Upper lobe of left lung (tissue), 6 donors: ENCODE measurements at places on chromosomes 16 and 17. TPM values are rescaled to one million over a fixed set of nuclear protein-coding genes. Genes with fewer than 3 reads are reported as not detected.

Gene ABCA9
- 18.1 TPM for total RNA-seq

DNA sequence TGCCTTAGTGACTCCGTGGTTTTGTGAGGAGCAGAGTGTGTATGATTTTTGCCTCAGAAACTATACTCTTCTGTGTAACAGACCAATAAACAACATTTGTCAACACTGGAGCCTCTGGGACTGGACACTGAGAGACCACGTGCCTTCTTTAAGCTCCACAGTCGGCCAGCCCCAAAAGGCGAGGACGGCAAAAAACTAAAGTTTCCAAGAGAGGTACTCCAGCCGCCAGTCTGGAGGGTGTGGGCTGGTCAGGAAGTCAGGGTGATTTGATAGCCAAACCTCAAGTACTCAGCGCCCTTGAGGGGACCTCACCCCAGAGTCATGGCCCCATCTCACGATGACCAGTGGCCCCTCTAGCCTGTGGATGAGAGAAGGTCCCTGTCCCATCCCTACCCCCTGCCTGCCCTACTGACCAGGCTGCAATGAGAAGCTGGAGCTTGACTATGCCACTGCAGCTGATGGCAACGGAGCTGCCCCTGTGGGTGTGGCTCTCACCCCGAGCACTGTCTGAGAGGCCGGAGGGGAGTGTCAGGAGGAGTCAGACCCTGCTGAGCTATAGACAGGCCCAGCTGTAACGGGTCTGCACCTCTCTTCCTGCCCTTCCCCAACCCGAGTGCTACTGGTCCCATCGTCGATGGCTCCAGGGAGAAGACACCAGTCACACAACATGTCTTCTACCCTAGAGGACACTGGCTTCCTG is 19.8 kb downstream of the MNT start:
- no peak overlapping the region for H3K4me3 ChIP-seq
- no peaks in the 10 kb centered on the region for H3K4me1 ChIP-seq
- H3K27me3 ChIP-seq, result no peaks in the 10 kb centered on the region
- DNase-seq, result no peak

DNA sequence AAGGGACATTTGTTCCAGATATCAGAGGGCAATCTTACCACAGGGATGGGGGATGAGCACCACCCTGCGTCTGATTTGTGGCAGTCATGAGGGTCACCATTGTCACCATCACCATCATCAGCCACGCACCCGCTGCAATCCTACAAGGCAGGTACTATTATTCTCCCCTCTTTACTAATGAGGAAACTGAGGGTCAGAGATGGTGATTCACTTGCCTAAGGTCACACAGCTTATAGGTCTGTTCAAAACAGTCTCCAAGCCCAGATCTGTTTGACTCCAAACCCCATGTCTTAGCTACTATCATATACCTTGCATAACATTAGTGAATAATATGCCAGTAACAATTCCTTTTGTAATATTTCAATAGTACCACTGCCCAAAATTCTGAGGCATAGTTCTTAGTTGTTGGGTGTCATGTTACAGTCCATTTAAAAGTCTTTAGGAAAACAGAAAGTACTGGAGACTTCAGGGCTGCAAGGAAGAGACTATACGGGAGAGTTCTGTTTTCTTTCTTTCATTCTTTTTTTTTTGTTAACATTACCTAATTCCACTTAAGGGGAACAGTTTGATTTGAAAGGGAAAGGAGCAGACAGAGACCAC is 166.4 kb downstream of the C16orf95 start:
- no peaks in the 10 kb centered on the region for H3K4me1 ChIP-seq
- no peaks in the 10 kb centered on the region for H3K27me3 ChIP-seq
- no peak for DNase-seq
- H3K27ac ChIP-seq, result no peak overlapping the region
- H3K4me3 ChIP-seq, result no peak overlapping the region

- H3K27ac ChIP-seq, result peak overlapping the region; percentile 3
- no peaks in the 10 kb centered on the region for H3K27me3 ChIP-seq
- no peaks in the 10 kb centered on the region for H3K36me3 ChIP-seq
- DNase-seq, result no peak
- peaks cover 7% of the 10 kb centered on the region for H3K4me1 ChIP-seq
- H3K4me3 ChIP-seq, result no peak overlapping the region
Observed at GRCh38 chr16:19184823-19185509, 16.9 kb downstream of the SYT17 start.

DNA sequence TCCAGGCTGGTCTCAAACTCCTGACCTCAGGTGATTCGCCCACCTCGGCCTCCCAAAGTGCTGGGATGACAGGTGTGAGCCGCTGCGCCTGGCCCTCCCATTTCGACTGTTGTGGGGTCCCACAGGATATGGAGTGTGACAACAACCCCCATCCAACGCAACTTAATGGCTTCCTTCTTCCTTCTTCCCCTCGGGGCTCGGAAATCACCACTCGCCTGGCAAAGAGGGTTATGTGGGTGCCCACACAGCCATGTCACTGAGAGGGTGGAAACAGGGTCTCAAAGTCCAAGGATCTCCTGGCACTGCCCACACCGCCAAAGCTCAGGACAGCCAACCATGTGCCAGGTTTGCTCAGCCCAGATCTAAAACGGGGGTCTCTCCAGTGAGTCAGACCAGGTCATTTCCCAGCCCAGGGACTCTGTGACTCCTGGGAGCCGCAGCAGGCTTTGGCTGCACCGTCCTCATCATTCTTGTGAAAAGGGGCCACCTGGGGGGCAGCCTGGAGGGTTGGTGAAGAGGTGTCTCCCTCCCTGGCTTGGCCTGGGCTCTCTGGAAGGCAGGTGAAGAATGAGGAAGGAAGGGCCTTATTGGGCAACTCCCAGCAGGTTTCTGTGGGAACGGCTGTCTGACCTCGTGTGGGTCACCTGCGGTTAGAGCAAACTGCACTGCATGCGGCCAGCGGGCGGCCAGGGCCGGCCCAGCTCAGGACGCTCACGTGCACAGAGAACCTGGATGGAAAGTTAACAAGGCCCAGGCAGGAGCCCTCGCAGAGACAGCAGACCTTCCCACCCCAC is 25.3 kb upstream of the LITAF start:
- H3K36me3 ChIP-seq, result no peaks in the 10 kb centered on the region
- H3K27me3 ChIP-seq, result no peaks in the 10 kb centered on the region
- DNase-seq, result peak; percentile 95
- H3K4me1 ChIP-seq, result peaks cover 25% of the 10 kb centered on the region
- peak overlapping the region; percentile 80 for H3K27ac ChIP-seq
- H3K4me3 ChIP-seq, result no peak overlapping the region

Gene PIMREG
- total RNA-seq, result not detected

DNA sequence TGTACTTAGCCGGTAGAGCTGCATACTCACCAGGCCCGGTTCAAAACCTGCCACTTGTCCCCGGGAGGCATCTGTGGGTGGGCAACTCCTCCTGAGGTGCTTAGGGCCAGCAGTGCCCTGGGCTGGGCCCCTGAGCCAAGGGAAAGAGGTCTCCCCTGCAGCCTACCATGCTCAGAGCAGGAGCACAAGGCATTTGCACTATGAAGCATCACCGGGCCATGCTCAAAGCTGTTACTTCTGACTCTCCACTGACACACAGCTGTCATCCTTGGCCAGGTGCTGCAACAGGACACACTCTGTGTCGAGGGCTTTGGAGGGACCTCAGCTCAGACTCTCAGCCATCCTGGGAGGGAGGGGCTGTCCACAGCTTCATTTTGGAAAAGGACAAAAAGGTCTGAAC is 37.2 kb downstream of the SLC38A8 start:
- H3K27me3 ChIP-seq, result no peaks in the 10 kb centered on the region
- no peak overlapping the region for H3K4me3 ChIP-seq
- H3K27ac ChIP-seq, result no peak overlapping the region
- no peaks in the 10 kb centered on the region for H3K4me1 ChIP-seq
- DNase-seq, result no peak
- H3K36me3 ChIP-seq, result no peaks in the 10 kb centered on the region

Gene TBC1D3G
- 1.7 TPM for total RNA-seq

DNA sequence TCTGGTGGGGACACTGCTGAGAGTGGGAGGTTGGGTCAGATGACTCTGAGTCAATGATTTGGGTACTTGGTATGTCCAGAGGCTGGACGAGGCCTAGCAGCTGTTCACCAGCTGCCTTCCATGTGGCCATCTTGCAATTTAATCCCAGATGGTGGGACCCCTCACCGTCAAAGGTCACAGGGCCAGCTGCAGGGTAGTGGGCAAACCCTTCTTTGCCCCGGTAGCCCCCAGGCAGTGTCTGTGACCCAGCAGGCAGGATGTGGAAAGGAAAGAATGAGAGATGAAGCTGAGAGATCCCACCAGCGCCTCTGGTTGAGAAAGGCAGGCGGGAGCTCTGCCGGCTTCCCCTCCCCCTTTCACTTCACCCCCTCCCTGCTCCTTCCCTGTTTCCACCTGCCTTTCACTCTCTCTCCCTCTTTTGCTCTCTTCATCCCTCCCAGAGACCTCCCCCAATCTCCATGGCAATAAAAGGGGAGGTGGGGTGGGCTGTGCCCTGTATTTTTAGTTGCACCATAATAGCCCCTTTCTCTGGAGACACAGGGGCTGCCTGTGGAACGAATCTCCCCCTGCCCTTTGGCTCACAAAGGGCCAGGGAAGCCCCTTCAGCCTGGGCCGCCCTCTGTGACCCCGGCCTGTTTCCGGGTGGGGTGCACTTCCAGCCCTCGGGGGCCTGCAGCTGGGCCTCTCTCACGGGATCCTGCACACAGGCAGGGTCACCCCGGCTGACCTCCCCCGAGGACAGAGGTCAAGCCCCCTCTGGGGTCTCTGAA is 20.2 kb downstream of the CDK5RAP3 start:
- no peaks in the 10 kb centered on the region for H3K4me1 ChIP-seq
- H3K36me3 ChIP-seq, result no peaks in the 10 kb centered on the region
- DNase-seq, result peak; percentile 39
- no peak overlapping the region for H3K4me3 ChIP-seq
- H3K27ac ChIP-seq, result no peak overlapping the region
- H3K27me3 ChIP-seq, result no peaks in the 10 kb centered on the region

GRCh38 chr16:58265480-58266052 is 29.3 kb downstream of the PRSS54 start:
- no peak overlapping the region for H3K4me3 ChIP-seq
- H3K36me3 ChIP-seq, result no peaks in the 10 kb centered on the region
- H3K4me1 ChIP-seq, result no peaks in the 10 kb centered on the region
- no peak overlapping the region for H3K27ac ChIP-seq
- no peak for DNase-seq
- H3K27me3 ChIP-seq, result no peaks in the 10 kb centered on the region

DNA sequence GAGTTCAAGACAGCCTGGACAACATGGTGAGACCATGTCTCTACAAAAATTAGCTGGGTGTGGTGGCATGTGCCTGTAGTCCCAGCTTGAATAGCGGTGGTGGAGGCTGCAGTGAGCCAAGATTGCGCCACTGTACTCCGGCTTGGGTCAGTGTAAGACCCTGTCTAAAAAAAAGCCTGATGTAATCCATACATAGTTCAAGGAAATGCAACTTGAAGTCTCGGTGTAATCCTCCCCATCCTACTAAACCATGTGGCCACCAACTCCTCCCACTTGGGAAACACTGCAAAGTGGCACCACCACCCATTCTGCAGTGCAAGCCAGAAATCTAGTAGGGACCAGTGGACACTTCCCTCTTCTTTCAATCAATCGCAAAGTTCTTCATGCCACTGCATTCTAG is 5.4 kb upstream of the KPNB1 start:
- H3K27me3 ChIP-seq, result no peaks in the 10 kb centered on the region
- H3K36me3 ChIP-seq, result no peaks in the 10 kb centered on the region
- no peak overlapping the region for H3K27ac ChIP-seq
- peak; percentile 23 for DNase-seq
- H3K4me1 ChIP-seq, result peaks cover 8% of the 10 kb centered on the region
- no peak overlapping the region for H3K4me3 ChIP-seq

Gene HOXB2
- total RNA-seq, result 15.0 TPM

DNA sequence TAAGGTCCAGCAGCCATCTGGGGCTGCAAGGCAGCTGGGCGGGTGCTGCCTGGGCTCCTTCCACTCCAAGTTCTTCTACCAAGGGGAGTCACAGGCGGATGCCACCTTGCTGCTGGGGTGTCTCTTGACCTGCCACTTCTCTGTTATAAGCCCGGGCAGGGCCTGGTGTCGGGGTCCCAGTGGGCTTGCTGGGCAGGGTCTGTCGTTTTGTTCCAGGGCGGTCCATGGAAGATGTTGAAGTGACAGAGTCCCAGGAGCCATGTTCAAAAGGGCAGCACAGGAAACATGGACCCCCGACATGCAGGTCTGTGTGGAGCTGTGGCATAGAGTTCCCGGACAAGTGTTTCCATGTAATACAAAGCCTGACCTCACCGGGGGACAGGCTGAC is 91.1 kb downstream of the TNFRSF13B start:
- H3K4me1 ChIP-seq, result no peaks in the 10 kb centered on the region
- H3K4me3 ChIP-seq, result no peak overlapping the region
- DNase-seq, result no peak

DNA sequence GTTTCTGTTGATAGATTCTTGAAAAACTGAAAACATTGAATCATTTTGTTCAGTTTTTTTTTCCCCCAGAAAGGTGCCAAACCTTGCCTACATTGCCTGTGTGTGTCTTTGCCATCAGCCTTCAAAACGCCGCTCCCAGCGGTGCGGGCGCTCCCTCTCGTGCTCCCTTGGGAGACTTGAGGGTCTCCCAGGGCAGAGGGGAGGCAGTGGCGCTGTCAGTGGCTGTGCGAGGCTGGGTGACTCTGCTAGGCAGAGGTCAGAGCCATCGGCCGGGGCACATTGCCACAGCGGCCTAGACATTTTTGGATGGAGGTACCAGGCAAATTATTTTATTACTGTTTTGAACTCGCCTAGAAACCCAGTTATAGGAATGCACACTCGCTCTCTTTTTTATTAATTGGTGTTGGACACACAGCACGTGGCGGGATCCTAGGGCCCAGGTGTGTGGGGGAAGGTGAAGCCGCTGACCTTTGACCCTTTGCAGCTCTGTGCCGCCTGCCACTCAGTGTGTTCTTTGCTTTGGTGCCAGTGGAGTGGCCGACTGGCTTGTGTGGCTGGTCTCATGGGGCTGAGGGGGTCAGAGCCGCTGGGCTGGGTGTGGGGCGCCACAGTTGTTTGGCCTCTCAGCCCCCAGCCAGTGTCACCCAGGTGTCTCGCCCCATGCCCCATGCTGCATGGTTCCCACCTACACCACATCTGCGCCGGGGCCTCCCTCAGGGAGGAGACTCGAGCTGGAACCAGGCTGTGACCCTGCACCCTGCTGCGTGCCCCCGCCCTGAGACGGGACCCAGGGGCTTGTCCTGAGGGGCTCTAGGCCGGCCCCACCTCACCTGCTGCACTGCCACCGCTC is 115.7 kb downstream of the BANP start:
- DNase-seq, result no peak
- H3K4me3 ChIP-seq, result no peak overlapping the region
- no peaks in the 10 kb centered on the region for H3K27me3 ChIP-seq
- peaks cover 6% of the 10 kb centered on the region for H3K4me1 ChIP-seq
- peaks cover 7% of the 10 kb centered on the region for H3K36me3 ChIP-seq
- no peak overlapping the region for H3K27ac ChIP-seq

Gene KRT39
- total RNA-seq, result not detected

DNA sequence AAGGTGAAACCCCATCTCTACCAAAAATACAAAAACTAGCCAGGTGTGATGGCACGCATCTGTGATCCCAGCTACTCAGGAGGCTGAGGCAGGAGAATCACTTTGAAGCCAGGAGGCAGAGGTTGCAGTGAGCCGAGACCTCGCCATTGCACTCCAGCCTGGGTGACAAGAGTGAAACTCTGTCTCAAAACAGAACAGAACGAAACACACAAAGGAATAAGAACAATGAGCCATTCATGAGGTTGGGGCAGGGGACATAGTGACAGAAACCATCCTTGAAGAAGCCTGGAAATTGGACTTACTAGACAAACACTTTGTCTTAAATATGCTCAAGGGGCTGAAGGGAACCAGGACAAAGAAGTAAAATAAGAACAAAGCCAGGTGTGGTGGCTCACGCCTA is 39.4 kb downstream of the WDR45B start:
- DNase-seq, result no peak
- H3K27me3 ChIP-seq, result no peaks in the 10 kb centered on the region
- no peak overlapping the region for H3K4me3 ChIP-seq
- peaks cover 51% of the 10 kb centered on the region for H3K36me3 ChIP-seq
